Hematopoietic multipotent progenitor cell treated with erythropoietin and hydrocortisone succinate and interleukin-3 and kit ligand, for 8 days (in vitro differentiated cells): ENCODE measurements at places on chromosomes 12 and 14.

- DNase-seq, result no peak
Measured at GRCh38 chr14:35221462-35221861, 70.7 kb upstream of the PSMA6 start.

DNA sequence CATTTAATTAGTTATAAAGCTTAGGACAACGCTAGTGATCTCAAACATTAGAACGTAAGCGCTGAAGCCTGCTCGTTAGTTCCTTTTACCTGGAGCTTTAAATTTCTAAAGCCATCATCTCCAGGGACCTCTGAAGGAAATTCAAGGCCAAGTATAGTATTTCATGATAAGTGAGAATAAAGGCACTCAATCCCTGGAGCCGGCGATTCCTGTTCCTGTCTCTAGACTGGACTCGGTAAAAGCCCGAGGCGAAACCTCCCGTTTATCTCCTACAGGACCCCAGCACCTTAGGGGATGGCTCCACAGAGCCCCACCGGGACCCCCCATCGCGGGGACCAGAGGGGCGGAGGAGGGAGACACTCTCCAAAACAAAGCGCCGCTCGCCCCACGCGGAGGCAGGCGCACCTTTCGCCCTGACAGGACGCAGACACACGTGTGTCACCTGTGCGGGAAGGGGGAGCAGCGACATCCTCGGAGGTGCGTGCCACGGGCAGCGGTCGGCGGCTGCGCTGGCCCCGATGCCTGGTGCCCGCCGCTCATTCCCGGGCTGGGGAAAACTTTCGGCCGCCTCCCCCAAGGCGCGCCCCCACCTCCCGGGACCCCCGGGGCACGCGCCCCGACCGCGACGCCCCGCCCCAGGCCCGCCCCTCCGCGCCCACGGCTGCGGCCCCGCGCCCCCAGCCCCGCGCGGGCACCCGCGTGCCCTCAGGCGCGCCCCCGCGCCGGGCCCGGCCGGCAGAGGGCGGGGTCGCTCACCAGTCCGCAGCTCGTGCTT lies 678 bp downstream of the RPS6KA5 start:
- DNase-seq, result peak; percentile 19

DNA sequence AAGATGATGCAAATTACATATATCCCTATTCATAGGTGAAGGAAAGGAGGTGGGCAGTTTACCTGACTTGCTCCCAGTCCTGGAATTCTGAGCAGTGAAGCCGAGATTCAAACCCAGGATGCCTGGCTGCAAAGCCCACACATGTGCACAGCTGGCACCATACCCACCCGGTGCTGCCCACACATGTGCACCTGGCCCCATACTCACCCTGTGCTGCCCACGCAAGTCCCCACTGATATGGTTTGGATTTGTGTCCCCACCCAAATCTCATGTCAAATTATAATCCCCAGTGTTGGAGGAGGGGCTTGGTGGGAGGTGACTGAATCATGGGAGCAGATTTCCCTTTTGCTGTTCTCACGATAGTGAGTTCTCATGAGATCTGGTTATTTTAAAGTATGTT lies 179.2 kb upstream of the C14orf180 start:
- DNase-seq, result no peak

GRCh38 chr14:69034612-69035262 lies 55.6 kb upstream of the ACTN1 start:
- no peak for DNase-seq

GRCh38 chr14:82905762-82906161 lies 1372.1 kb upstream of the SEL1L start:
- no peak for DNase-seq

DNA sequence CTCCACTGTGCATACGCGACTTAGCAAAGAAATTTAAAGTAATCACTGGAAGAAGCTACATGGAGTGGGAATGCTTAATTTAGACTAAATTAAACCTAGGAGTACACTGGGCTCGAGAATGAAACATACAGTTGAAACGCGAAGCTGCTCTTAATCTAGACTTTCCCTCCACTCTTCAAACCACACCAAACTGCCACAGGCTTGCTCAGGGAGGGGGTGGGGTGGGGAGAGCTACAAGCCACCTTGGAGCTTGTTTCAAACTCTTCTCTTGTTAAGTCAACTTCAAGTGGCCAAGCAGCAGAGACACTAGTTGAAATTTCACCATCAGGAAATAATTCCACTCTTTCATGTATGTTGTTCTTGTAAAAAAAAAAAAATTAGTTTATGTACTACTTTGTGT lies 69.9 kb downstream of the SLC38A1 start:
- DNase-seq, result no peak

DNA sequence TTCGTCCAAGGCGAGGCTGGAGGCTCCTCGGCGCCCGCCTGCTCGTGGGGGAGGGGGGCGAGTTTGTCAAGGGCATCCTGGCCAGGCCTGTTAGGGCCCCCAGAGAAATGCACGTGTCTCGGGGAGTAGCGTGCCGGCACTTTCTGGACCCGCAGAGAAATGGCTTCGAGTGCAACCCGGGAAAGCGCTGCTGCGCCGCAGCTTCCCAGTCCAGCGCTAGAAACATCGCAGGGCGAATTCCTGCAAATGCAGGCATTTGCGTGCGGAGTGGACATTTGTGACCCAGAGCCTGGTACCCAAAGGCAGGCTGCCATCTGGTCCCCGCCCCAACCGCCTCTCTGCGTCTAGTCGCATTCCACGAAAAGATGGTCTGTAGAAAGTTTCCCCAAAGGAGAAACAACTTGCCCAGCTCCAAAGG lies 756 bp downstream of the LGR5 start:
- DNase-seq, result no peak

- DNase-seq, result no peak
Measured at GRCh38 chr12:79674629-79675028, 16.1 kb downstream of the PAWR start.

DNA sequence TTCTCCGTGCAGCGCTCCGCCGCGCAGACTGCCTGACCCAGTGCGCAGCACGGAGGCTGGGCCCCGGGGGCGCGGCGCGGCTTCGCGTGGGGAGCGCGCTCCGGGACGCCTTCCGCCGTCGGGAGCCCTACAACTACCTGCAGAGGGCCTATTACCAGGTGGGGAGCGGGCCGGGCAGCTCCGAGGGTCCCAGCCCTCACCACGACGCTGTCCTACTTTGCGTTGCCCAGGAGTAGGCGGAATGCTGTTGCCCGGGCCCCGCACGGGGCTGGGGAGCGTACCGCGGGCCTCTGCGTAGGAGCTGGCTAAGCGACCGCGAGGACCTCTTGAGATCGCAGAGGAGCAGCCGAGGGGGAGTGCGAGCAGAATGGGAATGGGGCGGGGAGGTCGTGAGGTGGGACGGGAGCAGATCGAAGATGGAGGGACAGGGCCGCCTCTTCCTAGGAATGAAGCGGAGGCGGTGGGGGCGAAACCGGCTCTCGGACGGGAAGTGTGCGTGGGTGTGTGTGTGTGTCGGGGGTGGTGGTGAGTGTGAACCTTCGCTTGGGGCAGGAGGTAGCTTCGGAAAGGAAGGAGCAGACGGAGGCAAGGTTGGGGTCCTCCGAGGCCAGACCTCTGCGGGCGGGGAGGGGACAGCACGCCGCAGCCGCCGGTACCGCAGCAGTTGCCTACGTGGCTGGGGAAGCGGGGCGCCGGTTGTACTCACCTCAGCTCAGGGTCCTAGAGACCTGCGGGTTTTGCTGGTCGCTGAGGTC lies 751 bp downstream of the P3H3 start:
- no peak for DNase-seq

- DNase-seq, result no peak
Measured at GRCh38 chr12:97306147-97306546, 156.5 kb upstream of the RMST start.

GRCh38 chr12:51729331-51729730 lies 119.2 kb downstream of the FIGNL2 start:
- DNase-seq, result no peak

GRCh38 chr12:89783359-89784060 lies 74.9 kb upstream of the ATP2B1 start:
- no peak for DNase-seq

- no peak for DNase-seq
Measured at GRCh38 chr14:45877981-45878380, 625.0 kb upstream of the MIS18BP1 start.

DNA sequence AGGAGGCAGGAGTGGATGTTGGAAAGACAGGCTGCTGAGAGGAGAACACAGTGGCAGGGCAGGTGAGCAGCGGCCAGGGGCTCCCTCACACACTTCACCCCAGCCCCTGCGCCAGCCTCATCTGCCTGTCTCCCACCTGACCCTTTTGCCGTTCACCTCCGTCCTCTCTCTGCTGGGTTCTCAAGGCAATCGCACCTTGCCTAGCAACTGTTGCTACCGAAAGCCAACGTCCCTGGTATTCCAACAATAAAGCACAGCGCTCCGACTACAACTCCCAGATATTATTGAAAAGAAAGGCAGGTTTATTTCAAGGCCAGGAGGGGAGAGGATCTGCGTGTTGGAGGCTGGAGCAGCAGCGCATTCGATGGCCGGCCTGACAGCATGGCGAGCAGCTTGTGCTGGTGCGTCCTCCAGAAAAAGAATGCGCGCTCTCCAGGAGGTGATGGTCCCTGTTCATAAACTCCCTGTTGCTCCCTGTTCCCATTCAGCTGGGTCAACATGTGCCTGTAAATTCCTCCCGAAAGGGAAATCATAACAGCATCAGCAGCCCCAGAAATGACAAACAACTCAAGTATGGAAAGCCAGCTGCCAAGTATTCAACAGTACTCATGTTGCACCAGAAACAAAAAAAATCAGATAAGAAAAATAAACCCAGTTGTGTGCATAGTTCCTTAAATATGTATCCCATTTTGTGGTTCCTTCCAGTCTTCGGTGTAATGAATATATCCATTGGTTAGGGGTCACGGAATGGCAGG lies 153.0 kb upstream of the DIO3 start:
- no peak for DNase-seq

DNA sequence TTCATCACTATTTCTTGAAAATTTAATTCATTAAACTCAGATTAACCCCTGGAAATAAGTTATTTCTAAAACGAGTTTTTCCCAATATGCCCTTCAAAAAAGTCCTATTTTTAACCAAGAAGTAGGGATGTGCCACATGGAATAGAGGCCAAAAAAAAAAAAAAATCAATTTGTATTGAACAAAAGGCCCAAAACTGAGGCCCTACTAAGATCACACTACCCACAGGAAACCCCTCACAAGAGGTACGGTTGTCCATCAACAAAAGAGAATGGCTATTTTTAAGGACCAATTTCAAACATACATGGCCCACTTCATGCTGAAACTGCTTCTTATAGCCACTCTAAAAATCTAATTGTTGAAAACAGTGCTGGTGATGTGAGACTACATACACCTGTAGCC lies 7.5 kb upstream of the BAZ2A start:
- no peak for DNase-seq

DNA sequence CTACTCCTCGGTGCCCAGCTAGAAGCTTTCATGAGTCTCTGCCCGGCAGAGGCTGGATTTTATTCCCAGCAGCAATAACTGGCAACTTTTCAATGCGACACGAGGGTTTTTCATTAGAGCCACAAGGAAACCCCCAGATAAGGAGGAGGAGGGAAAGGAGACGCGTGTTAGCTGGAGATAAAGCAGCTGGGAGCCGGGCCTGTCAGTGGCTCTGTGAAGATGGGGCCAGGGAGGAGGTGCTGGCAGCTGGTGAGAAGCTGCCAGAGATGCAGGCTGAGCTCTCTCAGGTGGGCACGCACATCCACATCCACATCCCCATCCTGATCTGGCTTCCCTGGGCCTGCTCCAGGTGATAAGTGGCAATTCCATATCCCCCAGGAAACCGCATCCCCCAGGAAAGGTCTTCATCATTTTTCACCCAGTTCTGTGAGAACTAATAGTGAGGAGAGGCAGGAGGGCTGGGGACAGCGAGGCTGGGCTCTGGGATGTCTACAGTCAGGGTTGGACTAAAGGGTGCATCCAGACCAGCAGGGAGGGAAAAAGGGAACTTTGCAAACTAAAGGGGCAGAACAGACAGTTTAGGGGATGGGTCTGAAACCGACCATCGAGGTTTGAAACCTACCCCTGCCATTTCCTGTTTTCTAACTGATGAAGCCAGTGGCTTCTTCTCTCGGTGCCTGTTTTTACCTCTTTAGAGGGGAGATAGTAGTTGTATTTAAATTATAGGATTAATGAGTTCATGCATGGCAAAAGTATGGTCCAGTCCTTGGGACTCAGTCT lies 413.2 kb downstream of the DPF3 start:
- DNase-seq, result peak; percentile 95

DNA sequence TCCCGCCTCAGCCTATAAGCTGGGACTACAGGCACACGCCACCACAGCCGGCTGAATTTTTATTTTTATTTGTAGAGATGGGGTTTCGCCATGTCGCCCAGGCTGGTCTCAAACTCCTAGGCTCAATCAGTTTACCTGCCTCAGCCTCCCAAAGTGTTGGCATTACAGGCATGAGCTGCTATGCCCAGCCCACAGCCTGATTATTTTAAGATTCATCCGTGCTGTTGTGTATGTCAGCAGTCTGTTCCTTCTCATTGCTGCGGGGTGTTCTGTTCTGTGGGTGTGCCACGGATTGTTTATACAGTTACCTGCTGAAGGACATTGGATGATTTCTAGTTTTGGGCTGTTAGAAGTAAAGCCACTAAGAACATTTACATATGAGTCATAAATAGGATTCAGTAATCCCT lies 9.6 kb upstream of the EP400 start:
- no peak for DNase-seq

GRCh38 chr14:96285667-96286066 lies 29.7 kb downstream of the BDKRB1 start:
- no peak for DNase-seq

DNA sequence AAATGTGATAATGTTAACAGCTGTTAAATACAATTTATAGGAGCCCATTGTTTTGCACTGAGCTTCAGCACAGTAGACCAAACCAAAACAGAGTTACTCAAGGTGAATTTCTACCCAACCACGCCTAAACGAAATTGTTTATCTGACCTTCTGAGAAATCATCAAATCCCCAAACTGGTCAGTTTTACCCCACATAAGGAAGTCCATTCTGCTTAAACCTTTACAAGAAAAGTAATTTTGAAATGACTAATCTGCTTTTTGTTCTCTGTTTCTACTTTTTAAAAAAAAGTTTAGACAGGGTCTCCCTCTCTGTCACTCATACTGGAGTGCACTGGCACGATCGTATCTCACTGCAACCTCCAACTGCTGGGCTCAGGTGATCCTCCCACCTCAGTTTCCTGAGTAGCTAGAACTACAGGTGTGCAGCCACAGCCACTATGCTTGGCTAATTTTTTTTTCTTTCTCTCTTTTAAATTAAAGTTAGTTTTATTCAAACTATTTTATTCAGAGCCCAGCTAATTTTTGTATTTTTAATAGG lies 1.4 kb upstream of the RNF10 start:
- DNase-seq, result no peak

DNA sequence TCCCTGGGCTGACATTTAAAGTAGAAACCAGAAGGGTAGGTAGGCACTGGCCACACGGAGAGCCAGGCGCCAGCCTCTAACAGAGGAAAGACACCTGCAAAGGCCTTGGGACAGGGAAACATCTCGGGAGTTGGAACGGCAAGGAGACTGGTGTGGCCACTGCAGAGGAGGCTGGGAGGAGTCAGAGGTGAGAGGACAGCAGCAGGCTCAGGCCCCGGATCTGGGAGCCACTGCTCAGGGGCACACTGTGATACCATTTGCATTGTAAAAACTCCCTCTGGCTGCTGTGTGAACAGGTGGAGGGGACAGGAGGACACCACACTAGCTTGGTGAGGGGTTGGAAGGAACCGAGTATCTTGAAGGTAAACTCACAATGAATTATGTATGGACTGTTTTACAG lies 2.7 kb downstream of the ANHX start:
- DNase-seq, result no peak
